T-helper 17 cell (primary cell): ENCODE measurements at places on chromosomes 6 and 20.

DNA sequence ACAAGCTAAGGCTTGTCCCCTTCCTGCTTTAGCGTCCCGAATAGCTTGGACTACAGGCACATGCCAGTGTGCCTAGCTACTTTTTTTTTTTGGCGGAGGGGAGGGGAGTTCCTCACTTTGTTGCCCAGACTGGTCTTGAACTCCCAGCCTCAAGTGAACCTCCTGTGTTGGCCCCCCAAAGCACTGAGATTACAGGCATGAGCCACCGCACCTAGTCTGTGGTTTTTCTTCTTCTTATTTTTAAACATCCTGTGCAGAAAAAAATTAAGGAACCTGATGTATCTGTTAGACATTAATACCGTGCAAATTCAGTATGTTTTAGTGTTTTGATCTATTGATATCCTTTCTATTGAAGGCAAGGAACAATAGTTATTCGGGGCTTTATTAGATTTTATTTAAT is 25.7 kb downstream of the HIVEP1 start:
- no peak for DNase-seq

DNA sequence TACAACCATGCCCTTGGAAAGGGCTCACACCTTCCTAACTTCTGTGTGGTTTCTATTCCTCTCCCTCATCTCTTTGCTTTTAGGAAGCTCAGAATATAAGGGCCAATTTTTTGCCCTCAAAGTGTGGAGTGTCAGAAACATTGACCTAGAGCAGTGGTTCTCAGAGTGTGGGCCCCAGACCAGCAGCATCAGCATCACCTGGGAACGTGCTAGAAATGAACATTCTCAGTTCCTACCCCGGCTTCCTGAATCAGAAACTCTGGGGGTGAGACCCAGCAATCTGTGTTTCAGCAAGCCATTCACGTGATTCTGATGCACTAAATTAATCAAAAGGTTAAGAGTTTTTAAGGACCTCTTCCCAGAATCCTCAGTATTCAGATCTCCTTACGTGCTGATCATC is 47.9 kb upstream of the IL17A start:
- DNase-seq = no peak

DNA sequence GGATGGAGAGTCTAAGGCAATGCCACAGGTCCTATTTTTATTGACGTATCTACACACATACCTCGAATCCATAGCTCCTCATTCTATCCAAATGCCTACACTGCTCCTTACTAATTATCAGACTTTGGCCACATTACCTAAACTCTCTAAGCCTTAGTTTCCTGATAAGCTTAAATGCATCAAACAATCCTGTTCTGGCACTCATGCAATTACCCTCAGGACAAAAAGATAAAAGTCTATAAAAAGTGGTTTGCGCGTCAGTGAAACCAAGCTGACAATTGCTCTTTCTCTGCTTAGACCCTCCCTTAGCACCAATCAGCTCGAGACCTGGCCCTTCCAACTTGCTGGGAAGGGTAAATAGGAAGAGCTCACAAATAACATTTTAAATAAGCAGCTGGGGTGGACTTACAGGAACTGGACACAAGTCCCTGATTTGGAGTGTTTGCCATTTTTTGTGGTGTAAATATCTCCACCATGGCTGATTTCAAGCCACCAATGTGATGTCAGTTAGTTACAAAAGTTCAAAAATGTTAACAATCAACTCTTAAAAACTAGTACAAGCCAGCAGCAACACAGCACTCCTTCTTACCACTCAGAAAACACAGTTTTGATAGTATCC is 7.2 kb upstream of the PLEKHG1 start:
- no peak for DNase-seq

DNA sequence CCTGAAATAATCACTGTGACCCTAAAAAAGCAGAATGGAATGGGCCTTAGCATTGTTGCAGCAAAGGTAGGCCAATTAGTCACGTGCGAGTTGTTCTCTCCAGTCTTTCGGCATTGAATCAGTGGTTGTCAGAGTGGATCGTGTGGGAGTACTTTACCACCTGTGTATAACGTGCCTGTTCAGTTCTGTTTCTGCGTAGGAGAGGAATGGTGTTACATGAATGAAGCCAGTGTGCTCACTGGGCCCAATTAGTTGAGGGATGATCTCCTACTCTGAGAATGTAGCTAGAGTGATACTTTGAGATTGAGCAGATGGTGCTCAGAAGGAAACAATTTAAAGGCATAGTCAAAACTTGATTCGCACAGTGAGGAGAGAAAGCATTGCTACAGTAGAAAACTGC is 72.4 kb upstream of the KIF25 start:
- no peak for DNase-seq

GRCh38 chr20:7410150-7410549 is 530.1 kb downstream of the HAO1 start:
- no peak for DNase-seq

DNA sequence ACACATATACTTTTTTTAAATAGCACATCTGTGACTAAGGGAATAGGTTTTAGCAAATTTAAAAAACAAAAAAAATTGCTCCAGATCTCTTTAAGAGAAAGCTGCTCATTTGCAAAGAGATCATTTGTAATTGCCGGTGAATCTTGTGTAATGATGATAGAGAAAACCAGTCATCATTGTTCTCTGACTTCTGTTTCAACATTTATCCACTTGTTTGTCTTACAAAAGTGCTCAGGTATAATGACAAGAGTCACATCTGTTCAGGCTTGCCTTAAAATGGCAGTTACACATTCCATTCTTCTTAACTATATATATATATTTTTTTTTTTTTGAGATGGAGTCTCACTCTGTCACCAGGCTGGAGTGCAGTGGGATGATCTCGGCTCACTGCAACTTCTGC is 165.2 kb downstream of the AIG1 start:
- no peak for DNase-seq
